ENCODE measurements at places on chromosomes 6 and 20.

DNA sequence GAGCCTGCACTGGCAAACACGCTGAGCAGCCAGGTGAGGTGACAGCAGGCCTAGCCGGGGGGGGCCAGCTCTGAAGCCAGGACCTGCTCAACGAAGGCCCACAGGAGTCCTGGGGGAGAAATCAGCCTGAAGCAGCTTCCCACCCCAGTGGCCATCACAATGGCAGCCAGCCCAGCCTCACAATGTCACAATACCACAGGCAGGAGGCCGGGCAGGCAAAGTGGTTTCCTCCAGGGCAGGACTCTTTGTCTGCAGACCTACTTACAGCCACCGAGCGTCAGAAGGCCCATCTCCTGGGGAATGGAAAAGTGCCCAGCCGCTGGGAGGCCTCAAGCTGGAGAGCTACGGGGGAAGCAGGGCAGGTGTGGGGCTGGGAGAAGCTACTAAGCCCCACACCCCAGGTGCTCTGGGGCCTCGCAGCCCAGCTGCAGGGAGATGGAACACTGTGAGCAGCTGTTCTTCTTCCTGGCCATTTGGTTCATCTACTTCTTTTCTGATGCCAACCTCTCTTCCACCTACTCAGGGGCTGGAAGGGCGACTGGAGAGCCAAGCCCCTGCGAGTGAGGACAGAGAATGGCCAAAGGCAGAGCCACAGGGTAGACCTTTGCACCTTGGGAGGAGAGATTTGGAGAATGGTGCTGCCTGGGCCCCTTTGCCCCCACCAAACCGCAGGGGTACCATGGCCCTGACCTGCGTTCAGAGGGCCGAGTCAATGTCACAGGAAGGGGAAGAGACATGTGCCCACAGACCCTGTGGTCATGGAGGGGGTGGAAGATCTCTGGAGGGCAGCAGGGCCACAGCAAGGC is 22.3 kb upstream of the AVP start:
- peak; percentile 48 for DNase-seq

DNA sequence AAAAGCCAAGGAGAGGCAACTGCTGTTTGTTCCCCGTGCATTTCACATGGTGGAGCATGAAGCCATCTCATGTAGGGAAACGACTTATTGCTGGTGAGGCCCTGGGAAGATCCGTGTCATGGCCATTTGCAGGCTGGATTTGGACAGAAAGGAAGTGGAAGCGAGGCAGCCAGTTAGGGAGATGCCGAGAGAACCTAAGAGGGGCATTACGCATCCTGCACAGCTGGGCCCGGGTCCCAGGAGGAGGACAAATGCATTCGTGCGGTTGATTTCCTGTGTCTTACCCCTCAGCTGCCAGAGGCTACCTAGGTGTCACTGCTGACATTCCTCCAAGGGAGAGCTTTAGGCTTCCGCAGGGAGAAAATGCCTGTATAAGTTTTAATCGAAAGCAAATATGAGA is 316.2 kb upstream of the CDYL start:
- peak; percentile 50 for DNase-seq

DNA sequence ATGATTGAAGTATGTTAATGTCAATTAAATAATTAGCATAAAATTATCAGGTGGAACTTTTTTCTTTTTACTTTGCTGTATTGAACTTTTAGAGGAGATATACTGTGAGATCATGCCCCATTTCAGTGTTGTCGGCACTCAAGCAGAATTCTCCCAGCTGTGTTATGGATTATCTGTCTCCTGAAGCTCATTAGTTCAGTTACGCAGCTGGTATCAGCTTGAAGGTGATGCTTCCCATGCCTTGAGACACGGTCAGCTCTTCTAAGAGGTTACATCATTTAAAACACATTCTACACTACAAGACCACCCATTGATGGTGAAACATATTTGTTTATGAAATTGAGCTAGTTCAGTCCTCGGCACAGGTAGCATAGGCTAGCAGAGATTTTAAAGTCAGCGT is 68.9 kb upstream of the PHACTR2 start:
- DNase-seq, result peak; percentile 23

DNA sequence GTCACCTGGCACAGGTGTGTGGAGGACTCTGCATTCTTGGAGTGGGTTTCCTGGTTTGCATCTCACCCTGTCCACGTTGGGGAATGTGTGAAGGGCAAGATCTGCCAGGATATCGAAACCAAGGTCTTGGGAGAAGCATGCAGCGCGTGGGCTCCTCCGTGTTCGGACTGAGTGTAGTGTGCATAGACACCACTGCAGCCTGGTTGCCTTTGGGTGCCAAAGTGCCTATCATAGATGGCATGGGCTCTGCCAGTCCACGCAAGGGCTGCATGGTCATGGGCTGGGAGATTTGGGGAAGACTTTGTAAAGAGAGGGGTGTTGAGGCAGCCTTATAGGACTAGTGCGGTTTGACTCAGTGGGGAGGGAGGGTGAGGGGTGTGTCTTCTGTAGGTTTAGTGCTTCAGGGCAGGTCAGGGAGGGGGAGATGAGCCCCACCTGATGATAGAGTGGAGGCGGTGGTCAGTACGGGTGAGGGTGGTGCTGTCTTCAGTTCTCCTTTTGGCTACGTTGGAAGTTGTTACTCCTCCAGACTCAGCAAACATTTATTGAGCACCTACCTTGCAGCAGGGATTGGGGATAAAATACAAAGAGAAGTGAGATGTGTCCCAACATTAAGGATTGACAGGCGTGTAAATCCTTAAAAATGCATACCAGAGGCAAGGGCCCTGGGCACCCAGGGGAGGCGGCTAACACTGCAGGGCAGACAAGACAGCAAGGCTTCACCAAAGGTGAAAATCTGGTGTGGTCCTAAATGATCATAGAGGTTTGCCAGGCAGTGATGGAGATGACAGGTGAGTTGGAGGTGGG is 28.3 kb downstream of the DUSP22 start:
- no peak for DNase-seq

DNA sequence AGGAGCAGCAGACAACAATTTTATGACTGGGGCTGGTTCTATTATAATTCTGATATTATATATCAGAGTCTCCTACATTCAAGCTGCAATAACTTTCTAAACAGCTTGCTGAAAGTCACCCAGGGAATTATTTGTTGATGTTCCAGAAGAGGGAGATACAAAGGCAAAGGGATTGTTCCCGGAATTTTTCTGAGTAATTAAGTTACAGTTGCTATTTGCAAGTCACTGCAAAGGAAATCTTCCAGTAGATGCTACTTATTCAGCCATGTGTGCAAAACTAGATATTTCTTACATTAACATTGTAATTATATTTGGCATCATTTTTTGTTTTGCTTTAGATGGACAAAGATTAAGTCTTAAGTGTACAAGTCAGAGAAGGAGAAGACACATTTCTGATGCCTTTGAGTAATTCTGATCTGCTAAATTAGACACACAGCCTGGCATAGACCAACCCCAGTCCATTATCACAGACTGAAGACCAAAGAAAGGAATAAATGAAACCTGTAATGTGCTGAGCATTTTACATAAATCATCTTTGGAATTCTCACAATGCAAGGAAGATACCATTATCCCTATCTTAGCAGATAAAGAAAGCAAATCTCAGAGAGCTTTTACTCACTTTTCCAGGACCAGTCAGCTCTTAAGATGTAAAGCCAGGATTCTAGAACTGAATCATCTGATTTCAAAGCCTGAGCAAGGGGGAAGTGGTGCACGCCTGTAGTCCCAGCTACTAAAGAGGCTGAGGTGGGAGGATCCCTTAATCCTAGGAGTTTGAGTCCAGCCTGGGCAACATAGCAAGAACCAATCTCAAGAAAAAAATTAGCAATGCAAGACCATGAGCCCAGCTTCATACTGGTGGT is 62.6 kb upstream of the AKAP12 start:
- no peak for DNase-seq

DNA sequence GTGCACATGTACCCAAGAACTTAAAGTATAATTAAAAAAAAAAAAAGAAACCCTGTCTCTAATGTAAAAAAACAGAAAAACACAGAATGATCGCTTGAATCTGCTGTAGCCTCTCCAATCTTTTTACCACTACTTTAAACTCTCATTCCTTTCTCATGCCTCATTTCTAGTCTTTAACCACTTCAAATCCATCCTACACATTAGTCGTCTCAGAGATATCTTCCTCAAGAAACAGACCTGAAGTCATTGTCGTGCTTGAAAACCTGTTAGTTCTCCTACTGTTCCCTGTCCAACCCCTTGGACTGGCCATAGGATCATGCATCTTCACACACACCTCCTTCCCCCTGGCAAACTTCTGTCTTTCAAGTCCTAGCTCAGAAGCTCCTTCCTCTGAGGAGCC is 112.1 kb upstream of the BCLAF1 start:
- DNase-seq, result no peak

DNA sequence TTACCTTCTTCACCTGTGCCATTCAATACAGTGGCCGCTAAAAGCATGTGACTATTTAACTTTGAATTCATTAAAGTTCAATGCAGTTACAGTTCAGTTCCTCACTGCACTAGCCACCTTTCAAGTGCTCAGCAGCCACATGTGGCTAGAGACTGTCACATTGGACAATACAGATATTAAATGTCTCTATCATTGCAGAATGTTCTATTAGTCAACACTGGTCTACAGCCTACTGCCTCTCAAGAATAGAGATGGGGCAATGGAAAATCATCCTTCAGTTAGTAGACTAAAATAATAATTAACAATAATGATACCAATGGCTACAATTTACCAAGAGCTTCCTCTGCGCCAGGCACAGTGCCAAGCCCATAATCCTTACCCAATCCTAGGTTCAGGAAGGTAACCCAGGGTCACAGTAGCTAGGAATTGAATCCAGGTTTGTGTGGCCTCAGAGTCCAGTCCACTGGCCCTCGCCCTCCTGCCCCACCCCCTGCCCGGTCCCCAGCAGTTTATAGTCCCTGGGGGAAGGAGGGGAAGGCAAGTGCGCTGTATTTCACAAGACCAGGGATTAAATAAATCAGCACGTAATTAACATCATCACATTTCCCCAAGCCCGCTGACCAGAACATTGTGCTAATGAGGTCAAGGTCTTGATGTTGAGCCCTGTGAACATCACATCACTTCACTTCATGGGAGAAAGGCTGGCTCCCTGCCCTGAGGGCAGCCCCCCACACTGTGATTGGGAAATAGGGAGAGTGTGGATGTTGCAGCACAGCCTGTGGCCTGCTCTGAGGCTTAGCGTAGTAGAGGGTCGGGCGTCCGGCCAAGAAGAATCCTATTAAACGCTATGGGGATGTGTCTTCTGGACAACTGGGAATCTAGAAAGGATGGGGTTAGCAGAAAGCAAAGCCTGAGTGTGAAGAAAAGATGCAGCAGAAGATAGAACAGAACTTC is 147.2 kb downstream of the VEGFA start:
- DNase-seq, result no peak

DNA sequence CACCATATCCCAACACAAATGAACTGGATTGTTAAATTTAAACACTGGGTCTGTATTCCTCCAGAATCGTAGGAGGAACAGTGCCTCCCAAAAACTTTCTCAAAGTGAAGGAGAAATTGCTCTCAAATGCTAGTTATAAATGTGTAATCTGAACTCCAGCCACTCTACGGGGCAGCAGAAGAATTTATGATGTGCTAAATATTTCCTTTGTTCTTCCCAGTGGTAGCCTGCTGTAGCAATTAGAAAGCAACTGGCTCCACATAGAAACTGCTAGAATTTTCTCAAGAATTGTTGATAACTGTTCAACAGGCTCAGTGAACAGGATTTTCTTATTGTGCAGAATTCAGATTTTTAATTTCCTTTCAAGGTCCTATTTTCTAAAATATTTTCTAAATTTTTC is 49.8 kb upstream of the EYA4 start:
- DNase-seq, result no peak

DNA sequence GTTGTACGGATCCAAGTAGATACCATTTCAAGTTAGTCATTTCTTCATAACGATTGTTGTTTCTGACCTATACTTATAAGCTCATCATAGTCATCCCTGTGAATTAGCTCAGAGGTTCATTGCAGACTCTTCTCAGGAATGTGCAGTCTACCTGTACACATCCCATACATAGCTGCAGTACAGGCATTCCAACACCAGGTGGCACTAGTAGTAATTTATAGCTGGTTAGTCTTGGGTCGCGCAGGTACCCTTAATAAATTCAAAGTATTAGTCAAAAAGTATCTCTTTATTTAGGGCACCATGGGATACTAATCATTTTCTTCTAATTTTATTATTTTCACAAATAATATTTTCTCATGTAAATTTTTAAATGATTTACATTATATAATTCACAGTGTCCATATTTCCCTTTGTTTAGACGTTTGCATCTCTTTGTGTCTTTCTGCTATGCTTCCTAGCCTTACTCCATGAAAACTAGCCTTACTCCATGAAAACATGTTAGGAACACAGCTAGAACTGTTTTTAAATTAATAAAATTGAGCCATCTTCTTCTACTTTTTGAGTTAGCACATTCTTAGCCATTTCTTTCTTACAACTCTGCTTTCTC is 128.6 kb upstream of the FAM83B start:
- DNase-seq, result peak; percentile 28

DNA sequence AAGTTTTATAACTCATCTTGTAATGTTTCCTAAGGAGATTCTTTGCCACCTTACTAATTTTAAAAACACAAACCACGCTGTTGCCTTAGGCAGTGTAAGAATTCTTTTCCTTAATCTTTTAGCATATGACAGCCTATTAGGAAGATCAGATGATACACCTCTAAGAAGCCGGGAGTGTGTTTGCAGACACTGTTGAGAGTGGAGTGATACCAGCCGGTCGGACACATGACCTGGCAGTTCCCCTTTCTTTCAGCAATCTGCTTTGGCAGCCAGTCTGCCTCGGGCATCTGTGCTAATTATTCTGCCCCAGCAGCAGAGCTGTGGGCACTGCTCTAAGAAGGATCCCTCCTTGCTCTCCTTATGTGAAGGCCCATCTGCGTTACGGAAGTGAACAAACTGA is 50.9 kb downstream of the PLCB4 start:
- DNase-seq, result peak; percentile 39

DNA sequence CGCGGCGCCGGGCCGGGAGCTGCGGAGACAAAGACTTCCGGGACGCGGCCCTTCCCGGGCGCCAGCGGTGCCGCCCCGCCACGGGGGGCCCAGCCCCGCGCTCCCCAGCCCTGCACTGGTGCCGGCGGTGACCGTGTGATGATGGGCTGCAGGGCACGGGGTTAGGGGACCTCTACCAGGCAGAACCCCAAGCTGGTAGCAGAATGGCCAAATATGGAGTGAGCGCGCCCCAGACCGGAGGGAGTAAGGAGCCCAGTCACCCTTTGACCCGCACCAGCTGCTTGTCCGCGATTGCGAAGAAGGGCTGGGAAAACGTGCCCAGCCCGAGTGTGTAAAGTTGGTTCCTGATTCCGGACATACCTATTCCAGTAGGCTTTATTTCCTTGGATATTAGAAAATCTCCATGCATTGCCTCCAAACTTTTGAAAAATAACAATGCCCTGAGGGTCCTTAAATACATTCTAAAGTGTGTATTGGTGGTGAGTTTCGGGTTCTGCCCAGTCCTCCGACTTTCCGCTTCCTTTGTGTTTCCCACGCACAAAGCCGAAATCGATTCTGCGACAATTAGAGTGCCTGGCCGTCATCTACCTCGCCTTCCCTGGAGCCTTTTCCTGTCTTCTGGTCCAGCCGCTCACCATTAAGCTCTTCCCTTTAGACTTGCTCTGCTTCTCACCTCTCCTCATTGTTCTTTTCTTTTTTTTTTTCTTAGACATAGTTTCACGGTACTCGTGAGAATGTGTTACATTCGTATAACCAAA is 1.1 kb downstream of the ABRACL start:
- peak; percentile 85 for DNase-seq

GRCh38 chr6:111411978-111412566 is 70.9 kb downstream of the REV3L start:
- no peak for DNase-seq

All from retina (tissue), 1 donor.